ENCODE measurements at places on chromosomes 13 and 19.

- DNase-seq, result no peak
Observed at GRCh38 chr19:43563816-43564457, 11.4 kb downstream of the XRCC1 start.

DNA sequence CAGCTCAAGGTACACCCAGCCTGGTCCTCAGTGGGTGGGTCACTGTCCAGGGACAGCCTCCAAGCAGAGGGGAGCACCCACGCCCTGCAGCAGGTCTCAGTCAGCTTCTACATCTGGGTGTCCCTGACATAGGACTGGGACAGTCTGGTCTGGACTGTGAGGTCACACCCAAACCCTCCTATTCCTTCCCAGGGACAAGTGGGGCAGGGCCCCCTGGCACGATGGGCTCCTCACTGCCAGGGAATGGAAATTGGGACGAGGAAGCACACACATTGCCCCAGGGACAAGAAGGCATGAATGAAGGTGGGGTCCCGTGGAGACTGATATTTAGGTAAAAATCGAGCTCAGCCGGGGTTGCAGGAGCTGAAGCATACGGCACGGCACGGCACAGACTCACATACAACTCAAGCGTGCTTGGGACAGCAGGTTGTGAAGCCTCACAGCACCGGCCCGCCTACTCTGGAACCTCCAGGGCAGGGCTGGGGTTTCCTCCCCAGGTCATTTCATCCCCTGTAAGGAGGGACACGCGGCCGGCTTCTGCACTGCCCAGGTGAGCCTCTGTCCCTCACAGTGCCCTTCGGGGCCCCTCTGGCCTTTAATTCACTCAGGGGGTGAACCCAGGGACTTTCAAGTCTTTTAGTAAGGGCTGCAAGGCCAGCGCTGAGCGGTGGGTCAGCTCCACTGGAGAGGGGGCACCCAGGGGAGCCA, 3.5 kb downstream of the PNMA8B start:
- no peak for DNase-seq

DNA sequence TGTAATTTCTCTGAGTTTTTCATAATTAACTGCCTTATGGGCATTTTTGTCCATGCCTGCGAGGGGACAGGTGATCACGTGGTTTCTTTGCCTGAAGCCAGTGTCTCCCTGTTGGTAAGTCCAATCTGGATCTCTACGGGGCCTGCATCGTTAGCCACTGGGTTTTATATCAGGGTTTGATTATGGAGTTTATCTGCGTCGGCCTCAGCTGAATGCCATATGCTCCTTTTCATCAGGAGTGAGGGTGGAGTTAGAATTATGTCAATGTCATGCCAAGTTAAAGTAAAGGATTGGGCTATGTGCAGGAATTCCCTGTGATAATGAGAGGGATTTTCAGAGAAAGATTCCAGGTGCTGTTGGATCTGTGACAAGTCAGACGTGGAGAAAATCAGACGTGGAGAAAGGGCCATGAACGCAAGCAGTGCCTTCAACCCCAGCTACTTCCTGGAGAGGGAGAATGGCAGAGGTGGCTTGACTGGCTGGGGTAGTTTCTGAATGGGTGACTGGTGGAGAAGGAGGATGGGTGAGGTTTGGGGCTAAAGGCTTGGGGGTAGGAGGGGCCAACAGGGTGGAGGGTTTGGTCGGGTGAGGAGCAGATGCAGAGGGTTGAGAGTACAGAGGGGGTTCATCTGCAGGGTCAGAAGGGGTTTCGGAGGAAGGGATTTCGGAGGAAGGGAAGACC, 24.3 kb downstream of the TMEM255B start:
- DNase-seq, result no peak

GRCh38 chr13:51435002-51435578, 17.7 kb downstream of the INTS6 start:
- no peak for DNase-seq

GRCh38 chr19:31725051-31725450, 375.8 kb upstream of the TSHZ3 start:
- DNase-seq, result no peak

Data from BJ (cell line).